ENCODE measurements at places on chromosomes 1 and 21.
A peak's percentile ranks its signal among the peaks of the same experiment; 100 is the strongest.

DNA sequence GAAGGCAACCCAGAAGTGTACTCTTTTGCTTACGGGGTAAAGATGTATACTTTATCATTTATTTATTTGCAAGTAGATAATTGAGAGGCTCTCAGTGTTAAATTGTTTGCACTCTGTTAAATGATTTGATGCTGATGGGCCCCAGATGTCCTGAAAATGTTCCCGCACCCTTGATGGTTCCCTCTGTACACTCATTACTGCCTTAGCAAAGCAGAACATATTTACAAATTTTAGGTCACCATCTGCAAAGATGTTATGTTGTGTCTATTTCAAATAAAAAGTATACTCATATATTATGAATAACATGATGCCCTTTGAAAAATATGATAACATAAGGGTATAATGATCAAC lies 240.5 kb upstream of the SNX7 start:
- DNase-seq = no peak

- DNase-seq = no peak
Observed at GRCh38 chr21:33368124-33368523, 35.1 kb upstream of the IFNGR2 start.

DNA sequence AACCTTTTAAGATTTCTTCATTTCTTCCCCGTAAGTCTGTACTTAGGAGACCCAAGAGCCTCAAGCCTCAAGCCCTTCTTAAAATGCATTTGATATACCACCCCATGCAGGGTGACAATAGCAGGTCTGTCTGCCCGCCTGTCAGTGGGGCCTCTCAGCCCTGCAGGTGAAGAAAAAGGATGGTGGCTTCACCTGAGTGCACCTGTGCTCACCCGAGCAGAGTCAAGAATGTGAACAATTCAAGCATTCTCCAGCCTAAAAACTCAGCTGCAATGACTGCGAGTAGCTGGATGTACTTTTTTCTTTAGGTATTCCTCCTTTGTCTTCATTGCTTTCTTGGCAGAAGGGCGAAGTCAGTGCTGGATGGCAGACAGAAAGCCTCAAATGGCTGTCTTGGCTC lies 203.3 kb downstream of the LMX1A start:
- no peak for DNase-seq

GRCh38 chr1:201215531-201216357 lies 25.1 kb downstream of the IGFN1 start:
- no peak for DNase-seq

DNA sequence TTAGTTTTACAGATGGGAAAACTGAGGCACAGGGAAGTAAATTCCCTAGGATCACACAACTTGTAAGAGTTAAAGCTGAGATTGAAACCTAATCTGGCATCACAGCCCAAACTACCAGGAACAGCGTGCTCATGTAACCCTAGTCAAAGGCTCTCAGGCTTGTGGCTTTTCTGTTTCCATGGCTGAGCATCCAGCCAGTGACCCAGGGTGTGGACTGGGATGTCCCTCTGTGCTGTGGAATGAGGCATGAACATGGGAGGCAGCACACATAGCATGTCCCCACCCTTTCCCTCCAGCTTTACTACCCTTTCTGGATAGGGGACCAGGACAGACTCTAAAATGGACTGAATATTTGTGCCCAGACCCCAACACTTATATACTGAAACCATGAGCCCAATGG lies 35.1 kb upstream of the RGS16 start:
- no peak for DNase-seq

- no peak for DNase-seq
Observed at GRCh38 chr1:151199873-151200581, 1.7 kb downstream of the PIP5K1A start.

- DNase-seq = no peak
Observed at GRCh38 chr21:37658121-37658816, 258.0 kb downstream of the KCNJ6 start.

DNA sequence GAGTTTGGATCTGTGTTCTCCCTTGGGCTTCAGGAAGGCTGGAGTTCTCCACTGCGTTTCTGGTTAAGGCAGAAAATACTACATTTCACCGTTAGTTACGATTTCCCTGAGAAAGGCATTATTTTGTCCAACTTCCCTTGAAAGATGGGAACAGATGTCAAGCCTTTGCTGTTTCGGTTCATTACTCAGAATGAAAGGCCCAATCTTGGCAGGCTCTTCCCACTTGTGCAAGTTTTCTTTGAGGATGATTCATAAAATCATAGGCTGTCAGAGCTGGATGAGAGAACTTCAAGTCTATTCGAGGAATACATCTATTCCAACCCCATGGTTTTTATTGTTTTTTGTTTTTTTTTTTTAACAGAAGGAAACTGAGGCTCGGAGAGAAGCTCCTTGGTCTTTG lies 205.2 kb downstream of the GRIK3 start:
- no peak for DNase-seq

- no peak for DNase-seq
Observed at GRCh38 chr1:65698590-65698989, 94.1 kb upstream of the PDE4B start.

DNA sequence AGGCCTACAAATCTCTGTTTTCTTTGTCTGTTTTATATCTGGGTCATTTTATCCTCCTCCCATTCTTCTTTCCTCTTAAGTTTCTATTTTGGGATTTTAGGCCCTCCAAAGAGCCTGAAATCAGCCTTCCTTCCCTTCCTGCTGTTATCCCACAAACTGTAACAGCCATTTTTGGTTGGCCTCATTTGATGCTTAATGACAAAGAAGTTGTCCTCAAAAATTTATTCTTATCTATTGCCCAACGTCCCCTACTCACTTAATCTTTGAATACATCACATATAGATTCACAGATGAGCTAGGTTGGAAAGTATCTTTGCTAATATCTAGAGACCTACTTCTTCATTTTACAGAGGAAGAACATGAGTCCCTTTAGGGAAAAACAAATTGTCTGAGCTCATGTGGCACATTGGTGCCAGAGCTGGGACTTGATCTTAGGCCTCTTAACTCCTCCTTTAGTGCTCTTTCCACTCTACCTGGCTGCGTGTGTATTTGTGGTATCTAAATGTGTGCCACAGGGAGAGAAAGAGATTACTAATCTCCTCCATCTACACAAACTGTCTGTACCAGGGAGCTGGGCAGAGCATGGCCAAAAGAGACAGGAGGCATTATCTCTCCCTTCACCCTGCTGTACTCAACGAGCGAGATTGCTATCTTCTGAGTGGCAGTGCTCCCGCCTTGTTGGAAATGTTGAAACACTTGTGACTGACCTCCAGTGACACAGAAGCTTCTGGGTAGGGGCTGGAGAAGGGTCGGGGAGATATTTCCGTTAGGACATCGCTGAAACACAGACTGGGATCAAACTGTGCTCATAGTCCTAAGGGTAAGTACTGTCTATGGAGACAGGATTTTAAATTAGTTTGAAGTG lies 30.1 kb downstream of the RHEX start:
- DNase-seq = no peak

GRCh38 chr1:46401154-46401913 lies 7.2 kb downstream of the FAAH start:
- DNase-seq = no peak

DNA sequence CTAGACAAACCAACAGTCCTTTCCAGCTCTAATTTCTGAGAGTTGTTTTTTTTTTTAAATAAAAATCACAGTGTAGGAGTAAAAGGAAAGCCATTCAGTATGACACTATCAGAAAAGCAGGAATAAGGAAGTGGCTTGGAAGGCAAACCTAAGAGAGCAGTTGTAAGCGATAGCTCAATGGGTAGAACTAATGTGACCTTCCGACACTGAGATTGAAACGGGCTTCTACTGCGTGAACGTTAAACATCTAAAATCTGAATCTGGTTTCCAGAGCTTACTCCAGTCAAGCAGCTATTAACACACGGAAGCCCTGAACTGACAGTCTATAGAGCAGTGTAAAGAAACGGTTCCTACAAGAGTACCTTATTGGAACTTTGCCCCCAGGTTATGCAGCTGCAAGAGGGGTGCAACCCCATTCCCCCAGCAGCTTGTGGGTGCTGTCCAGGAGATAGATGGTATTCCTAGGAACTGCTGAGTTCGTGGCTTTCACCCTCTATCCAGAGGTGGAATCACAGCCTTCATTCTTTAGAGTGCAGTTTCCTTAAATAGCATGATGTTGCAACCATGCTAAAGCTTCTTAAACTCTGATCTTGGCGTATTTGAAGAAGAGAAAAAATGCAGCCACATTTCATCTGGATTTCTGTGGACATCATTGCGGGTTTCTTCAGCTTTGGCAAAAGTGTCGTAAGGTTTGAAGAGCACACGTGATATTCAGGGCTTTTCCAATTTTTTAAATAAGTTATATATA lies 3.3 kb upstream of the IRF2BP2 start:
- DNase-seq = peak; percentile 52

- DNase-seq = no peak
Observed at GRCh38 chr1:195195423-195196057, 1412.7 kb downstream of the KCNT2 start.

GRCh38 chr21:44845418-44846223 lies 27.8 kb upstream of the SUMO3 start:
- DNase-seq = peak; percentile 83
